ENCODE measurements at places on chromosomes 3 and 15.

GRCh38 chr15:85704720-85705429, 89.8 kb downstream of the KLHL25 start:
- DNase-seq, result peak; percentile 25

GRCh38 chr15:94968133-94968532, 736.8 kb downstream of the MCTP2 start:
- DNase-seq, result no peak

- no peak for DNase-seq
These were observed 155.8 kb downstream of the LRTM1 start for GRCh38 chr3:54772051-54772450.

GRCh38 chr3:22284559-22284958, 533.5 kb upstream of the ZNF385D start:
- no peak for DNase-seq

- DNase-seq, result no peak
These were observed 5.4 kb downstream of the CYFIP1 start for GRCh38 chr15:22974745-22975144.

GRCh38 chr3:172099495-172099808, 60.1 kb downstream of the FNDC3B start:
- DNase-seq, result no peak

DNA sequence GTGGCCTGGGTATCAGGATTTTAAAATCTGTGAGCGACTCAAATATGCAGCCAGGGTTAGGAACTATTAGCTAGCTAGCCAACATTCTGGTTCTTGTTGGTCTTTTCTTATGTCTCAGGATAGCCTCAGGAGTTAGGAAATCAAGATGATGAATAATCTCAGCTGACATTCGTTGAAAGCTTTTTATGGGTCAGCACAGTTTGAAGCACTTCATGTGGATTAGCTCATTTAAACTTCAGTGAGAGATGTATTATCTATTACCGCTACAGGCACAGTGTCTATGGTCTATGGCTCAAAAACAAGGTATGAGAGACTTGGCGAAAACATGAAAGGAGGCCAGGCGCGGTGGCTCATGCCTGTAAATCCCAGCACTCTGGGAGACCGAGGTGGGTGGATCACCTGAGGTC, 187.5 kb upstream of the THRB start:
- no peak for DNase-seq
